ENCODE measurements at places on chromosomes 2 and 18.

- peak; percentile 27 for DNase-seq
Observed at GRCh38 chr2:12325806-12326205, 390.9 kb upstream of the TRIB2 start.

DNA sequence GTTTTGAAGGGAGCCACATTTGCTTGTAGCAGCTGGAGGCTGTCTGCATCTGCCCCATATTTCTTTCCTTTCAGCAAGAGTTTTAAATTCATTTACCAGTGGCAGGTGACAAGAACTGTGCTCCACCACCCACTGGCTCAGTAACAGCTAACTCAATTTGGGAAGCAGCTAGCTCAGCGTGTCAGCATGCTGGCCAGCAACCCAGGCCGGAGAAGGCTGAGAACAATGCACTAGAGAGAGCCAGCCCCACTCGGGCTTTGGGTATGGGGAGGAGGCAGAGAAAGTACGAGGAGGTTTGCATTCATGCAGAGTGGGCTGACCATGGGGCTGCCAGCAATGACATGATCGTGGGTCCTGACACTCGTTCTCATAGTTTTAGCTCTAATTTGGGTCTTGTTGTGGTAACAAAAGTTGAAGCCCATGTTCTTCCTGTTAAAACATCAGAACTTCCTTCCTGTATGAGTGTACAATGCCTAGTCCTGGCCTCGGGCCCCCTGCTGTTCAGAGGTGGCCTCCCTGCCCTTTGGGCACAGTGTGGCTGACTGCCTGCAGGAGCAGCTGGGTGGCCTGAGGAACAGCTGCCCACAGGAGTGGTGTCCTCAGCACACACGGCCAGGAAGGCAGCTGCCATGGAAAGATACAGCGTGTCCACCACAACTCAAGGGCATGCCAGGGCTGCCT is 23.0 kb downstream of the CDC42EP3 start:
- no peak for DNase-seq

DNA sequence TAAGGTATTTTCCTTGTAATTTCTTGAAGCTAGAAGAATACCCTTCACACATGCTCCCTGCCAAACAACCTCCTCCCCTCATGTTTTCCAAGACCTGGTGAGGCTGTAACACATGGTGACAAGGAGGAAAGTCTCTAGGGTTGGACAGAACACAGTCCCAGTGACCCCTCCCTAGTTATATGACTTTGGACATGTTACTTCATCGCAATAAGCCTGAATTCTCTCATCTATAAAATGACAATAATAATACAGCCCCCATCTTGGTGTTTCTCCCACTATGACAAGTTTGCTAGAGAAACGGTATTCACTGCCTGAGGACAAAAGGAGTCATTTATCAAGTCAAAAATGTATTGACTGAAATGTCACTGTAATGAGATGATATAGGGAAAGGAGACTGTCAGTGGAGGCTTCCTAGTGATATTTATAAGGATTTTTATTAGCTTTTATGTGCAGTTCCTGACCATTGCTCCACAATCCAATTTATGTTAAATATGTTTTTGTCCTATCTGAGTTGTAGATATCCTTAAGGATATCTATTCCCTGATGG is 464.4 kb downstream of the SUCLG1 start:
- no peak for DNase-seq

- no peak for DNase-seq
Observed at GRCh38 chr18:6751222-6751621, 21.7 kb downstream of the ARHGAP28 start.

DNA sequence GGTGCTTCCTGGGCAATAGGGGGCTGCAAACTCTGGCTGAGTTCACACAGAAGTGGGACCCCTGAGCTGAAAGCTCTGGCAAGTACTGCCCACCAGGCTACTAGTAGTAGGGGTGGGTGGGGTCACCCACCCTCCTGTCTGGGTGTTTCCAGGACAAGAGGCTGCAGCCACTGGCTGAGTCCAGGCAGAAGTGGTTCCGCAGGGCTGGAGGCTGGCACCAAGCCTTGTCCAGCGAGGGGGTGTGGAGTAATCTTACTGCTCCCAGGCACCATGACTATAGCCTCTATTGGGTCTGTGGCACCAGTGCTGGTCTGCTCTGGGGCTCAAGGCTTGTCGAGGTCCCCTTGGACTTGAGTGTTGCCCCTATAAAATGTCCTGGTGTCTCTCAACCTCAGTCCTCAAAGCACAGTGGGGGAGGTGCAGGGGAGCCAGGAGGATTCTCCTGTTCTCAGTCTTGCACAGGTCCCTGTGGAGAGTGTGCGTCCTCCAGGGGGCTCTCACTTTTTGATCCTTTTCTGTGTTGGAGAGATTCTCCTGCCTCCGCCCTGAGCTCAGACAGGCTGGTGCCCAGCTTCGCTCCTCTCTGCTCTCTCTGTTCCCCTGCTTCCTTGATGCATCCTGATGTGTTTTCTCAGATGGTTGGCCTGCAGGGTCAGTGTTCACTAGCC is 48.1 kb downstream of the NUP35 start:
- no peak for DNase-seq

GRCh38 chr18:75201282-75202270 is 7.4 kb downstream of the PTGR3 start:
- no peak for DNase-seq

All from adipocyte (in vitro differentiated cells).